ENCODE measurements at places on chromosomes 11 and 22. TPM values are rescaled to one million over a fixed set of nuclear protein-coding genes. Genes with fewer than 3 reads are reported as not detected.

- no peak for DNase-seq
These were observed 282.5 kb downstream of the CTTN start for GRCh38 chr11:70680781-70681281.

GRCh38 chr22:48820481-48821345 lies 1007.0 kb downstream of the BRD1 start:
- peak; percentile 0 for DNase-seq

DNA sequence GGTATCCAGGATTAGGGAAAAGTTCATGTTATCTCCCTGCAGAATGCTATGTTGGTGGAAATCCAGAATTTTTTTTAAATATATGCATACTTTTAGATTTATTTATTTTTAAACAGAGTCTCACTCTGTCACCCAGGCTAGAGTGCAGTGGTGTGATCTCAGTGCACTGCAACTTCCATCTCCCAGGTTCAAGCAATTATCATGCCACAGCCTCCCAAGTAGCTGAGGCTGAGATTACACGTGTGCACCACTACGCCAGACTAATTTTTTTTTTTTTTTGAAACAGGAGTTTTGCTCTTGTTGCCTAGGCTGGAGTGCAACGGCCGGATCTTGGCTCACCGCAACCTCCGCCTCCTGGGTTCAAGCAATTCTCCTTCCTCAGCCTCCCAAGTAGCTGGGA lies 2.6 kb downstream of the PACSIN2 start:
- no peak for DNase-seq

GRCh38 chr11:107677924-107678631 lies 33.8 kb downstream of the SLN start:
- no peak for DNase-seq

GRCh38 chr11:47498584-47499152 lies 49.7 kb upstream of the RAPSN start:
- no peak for DNase-seq

DNA sequence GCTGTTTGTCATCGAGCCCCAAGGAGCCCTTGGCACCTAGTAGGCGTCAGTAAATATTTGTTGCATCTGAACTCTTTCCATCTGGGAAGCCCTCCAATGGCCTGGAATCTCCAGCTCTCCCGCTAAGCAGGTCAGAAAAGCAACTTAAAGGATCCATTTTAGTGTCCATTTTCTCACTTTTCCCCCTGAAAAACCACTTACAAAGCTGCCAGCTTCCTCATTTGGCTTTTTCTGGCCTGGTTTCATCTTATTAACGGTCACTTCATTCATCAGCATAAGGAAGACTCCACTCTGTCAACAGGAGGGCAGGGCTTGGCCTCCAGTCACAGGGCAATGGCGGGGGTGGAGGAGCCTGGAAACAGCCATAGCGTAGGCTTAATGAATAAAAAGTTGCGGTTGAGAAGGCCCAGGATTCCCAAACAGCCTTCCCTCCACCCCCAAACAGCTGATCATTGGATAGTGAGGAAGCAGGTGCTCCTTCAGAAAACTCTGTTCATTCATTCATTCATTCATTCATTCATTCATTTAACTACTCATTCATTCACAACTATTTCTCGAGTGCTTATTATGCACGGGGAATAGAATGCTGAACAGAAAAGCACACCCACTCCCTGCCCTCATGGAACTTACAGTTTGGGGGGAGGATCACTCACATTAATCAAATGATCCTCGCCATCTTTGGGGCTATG lies 104.5 kb upstream of the RCN1 start:
- peak; percentile 15 for DNase-seq

GRCh38 chr11:33564856-33565453 lies 135.7 kb downstream of the C11orf91 start:
- peak; percentile 44 for DNase-seq

- no peak for DNase-seq
These were observed 337 bp downstream of the OR52B6 start for GRCh38 chr11:5581014-5581413.

GRCh38 chr11:71155846-71156245 lies 96.5 kb downstream of the SHANK2 start:
- DNase-seq = no peak

GRCh38 chr11:82458761-82459160 lies 274.9 kb downstream of the FAM181B start:
- DNase-seq = no peak

GRCh38 chr11:111393096-111393495 lies 14.0 kb upstream of the POU2AF1 start:
- no peak for DNase-seq

DNA sequence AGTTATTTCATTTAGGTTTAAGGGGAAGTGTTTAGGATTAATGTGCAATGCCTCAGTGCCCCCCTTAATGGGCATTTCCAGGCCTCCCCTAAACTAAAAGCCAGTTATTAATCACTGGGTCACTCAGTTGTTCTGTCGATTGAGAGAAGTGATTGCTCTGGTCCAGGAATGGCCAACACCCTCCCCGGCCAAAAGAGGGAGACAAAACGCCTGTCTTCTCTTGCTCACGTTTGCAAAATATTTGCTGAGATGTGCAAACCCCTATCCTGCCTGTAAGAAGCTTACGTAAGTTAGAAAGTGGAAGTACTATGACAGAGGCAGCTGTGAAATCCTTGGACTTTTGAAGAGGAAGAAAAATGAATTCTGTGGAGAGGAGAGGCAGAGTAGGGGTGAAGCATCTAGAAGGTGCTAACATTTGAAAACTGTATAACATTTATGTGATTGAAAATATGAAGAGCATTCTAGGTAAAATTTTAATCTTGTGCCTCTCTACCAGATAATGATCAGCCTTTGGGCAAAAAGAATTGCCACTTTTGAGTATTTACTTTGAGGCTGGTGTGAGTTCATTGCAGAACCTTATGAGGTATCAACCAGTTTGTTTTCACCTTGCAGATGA lies 37.7 kb downstream of the NTM start:
- DNase-seq = peak; percentile 71

- no peak for DNase-seq
These were observed 10.9 kb upstream of the DCHS1 start for GRCh38 chr11:6666302-6667183.

DNA sequence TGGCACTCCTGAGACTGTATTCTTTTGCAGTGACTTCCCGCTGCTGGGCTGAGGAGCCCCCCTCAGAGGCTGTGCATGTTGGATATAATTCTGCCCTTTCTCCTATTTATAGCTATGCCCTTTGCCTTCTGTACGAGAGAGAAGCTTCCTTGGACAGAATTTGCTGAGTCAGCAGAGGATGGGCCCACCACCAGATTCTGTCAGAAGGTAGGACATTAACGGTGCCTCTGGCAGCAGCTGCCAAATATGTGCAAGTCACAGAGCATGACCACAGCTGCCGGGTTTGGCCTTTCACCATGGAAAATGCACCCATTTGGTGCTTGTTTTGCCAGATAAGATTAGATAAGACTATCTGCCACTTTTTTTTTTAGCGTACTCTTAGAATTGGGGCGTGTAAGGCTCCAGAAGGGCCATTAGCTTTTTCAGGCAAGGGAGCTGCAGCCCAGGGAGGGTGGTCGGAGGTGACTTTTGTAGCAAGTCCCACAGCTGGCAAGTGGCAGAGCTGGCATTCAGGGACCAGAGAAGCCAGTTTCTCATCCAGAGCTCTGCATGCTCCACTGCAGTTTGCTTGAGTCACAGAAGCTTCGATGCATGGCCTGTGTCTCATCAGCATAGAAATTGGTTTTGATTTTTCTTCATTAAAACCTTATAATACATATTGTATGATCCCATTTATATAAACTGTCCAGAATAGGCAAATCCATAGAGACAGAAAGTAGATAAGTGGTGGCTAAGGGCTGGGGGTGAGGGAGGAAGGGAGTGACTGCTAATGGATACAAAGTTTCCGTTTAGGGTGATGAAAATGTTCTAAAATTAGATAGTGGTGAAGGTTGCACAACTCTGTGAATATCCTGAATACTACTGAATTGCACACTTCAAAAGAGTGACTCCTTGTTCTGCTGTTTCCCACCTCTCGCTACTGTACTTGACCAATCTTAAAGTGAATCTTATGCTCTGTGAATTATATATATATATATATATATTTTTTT lies 15.8 kb downstream of the UPB1 start:
- no peak for DNase-seq

DNA sequence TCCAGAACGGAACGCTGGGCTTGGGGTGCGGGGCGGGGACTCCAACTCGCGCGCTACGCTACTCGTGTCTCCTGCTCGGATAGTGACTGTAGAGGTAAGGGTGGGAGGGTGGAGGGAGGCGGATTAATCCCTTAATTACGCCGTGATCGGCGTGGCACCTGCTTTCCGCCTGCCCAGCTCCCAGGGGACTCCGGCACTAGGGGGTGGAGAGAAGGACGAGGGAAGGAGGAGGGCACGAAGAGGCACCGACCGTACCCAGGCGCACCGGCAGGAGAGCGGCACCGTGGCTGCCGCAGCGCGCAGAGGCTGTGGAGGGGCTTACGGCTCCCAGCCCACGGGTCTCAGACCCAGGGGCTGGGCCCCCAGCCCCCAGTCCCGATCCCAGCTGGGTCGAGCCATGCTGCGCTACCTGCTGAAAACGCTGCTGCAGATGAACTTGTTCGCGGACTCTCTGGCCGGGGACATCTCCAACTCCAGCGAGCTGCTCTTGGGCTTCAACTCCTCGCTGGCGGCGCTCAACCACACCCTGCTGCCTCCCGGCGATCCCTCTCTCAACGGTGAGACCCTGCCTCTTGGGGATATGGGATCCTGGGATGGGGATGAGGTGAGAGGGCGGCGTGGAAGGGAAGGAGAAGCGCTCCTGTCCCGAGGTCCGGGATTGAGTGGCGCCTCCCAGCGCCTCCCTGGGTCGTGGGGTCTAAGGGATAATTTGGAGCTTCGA lies at the start of gene ROBO3:
ROBO3 (plus strand) TSS at position 252 of the 721 bp plus-strand sequence; CDS start at position 398, 146 bp downstream.
- DNase-seq = peak; percentile 50

DNA sequence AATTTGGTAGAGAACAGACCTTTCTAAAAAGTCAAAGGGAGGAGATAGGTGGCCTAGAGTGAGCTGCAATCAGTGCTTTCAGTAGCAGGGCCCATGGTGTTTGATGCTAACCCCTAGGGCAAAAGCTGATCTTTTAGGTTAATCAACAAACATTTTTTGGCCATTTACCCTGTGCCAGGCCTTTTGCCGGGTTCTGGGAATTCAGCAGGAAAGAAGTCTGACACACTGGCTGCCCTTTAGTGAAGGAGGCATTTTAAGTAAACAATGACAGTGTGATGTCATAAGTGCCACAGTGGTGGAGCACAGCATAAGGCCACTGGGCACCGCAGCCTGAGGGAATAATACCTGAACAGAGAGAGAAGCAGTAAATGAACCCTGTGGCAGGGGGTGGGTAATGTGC lies 29.0 kb downstream of the C22orf31 start:
- DNase-seq = no peak

- no peak for DNase-seq
These were observed 39.9 kb upstream of the MYO18B start for GRCh38 chr22:25702040-25702439.

DNA sequence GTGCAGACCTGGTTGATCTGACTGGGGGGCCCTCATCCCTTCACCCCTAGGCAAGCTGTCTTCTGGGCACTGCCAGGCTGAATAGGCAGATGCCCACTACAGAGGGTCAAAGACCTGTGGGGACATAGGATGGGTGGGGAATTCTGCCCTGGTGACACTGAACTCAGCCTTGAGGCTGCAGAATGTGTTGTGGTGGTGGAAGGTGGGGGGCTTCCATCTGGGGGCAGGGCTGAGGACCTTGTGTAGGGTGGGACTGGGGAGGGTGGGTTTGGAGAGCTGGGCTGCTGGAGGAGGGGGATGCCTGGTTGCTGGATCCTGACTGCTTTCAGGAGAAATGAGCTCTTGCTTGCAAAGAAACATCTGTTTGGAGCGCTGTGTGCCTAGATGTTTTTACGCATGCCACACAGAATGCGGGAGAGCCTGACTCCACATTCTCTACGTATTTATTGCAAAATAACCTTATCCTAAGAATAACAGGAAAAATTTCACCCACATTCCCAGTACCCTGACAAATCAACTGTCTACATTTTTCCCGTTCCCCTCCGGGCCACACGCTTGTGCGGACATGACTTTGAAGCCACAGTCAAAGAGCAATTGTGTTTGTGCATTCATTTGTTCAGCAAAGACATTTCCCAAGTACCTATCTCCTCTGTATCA lies 18.3 kb downstream of the SMIM38 start:
- DNase-seq = no peak

DNA sequence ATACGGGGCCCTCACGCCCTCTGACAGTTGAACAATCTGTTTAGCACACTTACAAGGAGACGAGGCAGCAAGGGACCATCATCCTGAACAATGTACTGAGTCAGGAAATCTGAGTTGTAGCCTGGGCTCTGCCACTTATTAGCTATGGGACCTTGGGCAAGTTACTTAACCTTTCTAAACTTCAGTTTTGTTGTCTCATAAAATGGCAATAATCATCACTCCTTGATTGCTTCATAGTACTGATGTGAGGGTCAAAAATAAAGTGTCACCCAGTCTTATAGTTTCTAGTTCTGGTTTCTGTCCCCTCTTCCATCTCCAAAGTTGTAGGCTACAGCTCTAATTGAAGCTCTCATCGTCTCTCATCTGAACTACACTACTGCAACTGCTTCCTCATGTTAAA lies 46.7 kb downstream of the RELT start:
- DNase-seq = no peak

DNA sequence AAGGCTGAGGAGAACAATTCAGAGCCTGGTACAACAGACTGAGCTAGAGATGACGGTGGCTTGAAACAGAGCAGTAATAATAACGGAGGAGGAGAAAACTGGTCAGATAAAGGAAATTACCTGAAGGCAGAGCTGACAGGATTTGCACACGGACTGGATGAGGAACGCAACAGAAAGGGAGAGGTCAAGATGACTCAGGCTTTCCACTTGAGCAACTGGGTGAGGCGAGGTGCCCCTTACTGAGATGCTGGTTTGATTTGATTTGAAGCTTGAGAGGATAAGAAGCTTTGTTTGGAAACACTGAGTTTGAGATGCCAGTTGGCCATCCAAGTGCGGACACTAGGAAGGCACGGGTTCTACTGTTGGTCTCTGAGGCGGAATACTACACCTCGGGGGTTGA lies 35.4 kb upstream of the NRIP3 start:
- no peak for DNase-seq

SGSM1 gene
- 4.2 TPM for total RNA-seq

OR52A5 gene
- total RNA-seq = 0.39 TPM

ZNF74 gene
- total RNA-seq = 94.0 TPM

CAPRIN1 gene
- 368 TPM for total RNA-seq

SYT9 gene
- 2.7 TPM for total RNA-seq

INS gene
- not detected for total RNA-seq

MUC6 gene
- total RNA-seq = not detected

TRIM77 gene
- total RNA-seq = not detected
